ENCODE measurements at places on chromosomes 3 and 15.

GRCh38 chr3:54866251-54866650 lies 61.6 kb downstream of the LRTM1 start:
- DNase-seq = no peak

DNA sequence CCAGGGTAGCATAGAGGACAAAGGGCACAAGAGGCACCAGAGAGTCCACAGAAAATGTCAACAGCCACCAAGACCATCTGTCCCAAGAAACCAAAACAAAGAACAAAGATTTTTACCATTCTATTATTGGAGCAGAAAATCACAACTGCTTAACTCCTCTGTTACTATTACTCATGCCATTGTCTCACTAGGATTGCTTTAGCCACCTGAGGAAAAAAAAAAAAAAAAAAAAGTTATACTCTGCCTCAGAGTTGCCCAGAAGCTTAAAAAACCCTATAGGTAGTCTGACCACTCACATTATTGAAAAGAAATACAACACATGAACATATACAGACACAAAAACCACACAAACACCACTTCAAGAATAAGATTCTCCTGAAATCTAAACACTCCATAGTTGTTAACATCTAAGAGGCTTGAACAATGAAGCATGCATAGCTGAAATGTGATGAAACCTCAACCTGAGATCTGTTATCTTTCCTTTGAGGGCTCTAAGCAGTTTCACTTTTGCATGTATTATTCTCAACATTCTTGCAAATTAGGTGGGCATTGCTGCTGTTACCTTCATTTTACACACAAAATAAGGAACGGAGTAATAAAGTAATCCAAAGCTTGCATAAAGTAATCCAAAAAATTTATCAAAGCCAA lies 85.4 kb downstream of the IGSF11 start:
- no peak for DNase-seq

- DNase-seq = no peak
These were observed 17.6 kb downstream of the ADAM10 start for GRCh38 chr15:58731756-58732535.

- DNase-seq = no peak
These were observed 43.3 kb downstream of the SUCNR1 start for GRCh38 chr3:151916781-151917180.

GRCh38 chr15:70722266-70723121 lies 40.9 kb downstream of the UACA start:
- DNase-seq = no peak

GRCh38 chr3:98796334-98796733 lies 33.2 kb downstream of the ST3GAL6 start:
- DNase-seq = no peak

DNA sequence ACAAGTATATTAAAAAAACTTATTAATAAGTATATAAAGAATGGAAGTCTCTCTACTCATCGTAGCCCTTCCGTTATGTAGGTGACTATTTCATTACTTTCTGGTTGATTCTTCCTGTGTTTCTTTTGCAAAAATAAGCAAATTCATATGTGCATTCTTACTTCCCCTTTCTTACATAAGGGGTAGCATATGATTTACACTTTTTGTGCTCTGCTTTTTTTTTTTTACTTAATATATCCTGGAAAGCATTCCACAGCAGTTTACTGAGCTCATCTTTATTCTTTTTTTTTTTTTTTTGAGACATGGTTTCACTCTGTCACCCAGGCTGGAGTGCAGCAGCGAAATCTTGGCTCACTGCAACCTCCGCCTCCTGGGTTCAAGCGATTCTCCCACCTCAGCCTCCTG lies 12.9 kb downstream of the SCAMP5 start:
- no peak for DNase-seq

DNA sequence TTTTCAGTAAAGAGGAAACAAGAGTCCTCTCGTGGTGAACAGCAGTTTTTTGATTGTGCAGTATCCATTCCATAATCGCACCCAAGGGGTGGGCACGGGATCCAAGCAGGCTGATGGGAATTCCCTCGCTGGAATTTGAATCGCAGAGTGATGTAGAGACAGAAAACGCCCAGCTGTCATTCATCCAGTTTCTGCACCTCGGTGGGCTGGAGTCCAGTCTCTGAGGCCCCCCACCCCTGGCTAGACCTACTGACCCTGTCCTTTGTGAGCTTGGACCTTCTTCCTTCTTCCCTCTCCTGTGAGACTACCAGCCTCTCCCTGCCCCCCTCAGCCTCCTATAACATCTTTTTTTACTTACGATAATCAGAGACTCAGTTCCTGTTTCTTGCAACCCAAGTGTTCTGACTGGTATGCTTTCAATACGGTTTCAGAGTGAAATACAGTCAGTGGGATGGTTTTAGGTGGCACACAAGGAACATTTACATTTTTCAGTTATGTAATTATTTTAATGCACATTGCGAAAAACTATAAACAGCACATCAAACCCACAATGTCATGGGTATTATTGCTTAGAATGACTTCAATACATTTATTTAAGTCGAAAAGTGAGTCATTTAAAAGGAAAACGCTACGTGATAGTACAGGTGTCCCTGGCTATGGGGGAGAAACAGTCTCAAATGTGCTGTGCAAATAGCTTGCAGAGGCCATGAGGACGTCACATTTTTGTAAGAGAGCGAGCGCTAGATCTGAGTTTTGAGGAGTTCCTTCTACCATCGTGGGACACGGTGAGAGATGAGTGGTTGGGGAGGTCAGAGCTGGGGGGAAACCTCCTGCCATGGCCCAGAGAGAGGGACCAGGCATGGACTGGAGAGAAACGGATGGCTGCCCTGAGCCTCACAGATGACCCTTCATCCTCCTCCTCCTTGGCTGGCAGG lies 37.5 kb upstream of the CHST2 start:
- DNase-seq = no peak

GRCh38 chr15:31308185-31308639 lies 18.4 kb upstream of the KLF13 start:
- peak; percentile 5 for DNase-seq

GRCh38 chr3:66053550-66054094 lies 14.9 kb upstream of the MAGI1 start:
- DNase-seq = no peak

Measured in central memory CD8-positive, alpha-beta T cell (primary cell).